ENCODE measurements at places on chromosomes 12 and 14.

- DNase-seq: no peak
Measured at GRCh38 chr12:118534003-118534402, 157.6 kb downstream of the SUDS3 start.

- peak; percentile 79 for DNase-seq
Measured at GRCh38 chr12:13258197-13258596, 61.7 kb downstream of the EMP1 start.

- DNase-seq: no peak
Measured at GRCh38 chr12:127282786-127283565, 984.0 kb upstream of the TMEM132C start.

- no peak for DNase-seq
Measured at GRCh38 chr14:34134484-34134883, 183.6 kb upstream of the EGLN3 start.

- DNase-seq: no peak
Measured at GRCh38 chr14:100846309-100846859, 20.5 kb downstream of the MEG3 start.

GRCh38 chr12:34390846-34391700 is 368.8 kb downstream of the ALG10 start:
- peak; percentile 10 for DNase-seq

- DNase-seq: no peak
Measured at GRCh38 chr14:53536446-53536845, 383.3 kb upstream of the DDHD1 start.

GRCh38 chr14:81301813-81302212 is 81.1 kb upstream of the GTF2A1 start:
- DNase-seq: no peak

- no peak for DNase-seq
Measured at GRCh38 chr14:64185184-64185583, 109.0 kb downstream of the ESR2 start.

DNA sequence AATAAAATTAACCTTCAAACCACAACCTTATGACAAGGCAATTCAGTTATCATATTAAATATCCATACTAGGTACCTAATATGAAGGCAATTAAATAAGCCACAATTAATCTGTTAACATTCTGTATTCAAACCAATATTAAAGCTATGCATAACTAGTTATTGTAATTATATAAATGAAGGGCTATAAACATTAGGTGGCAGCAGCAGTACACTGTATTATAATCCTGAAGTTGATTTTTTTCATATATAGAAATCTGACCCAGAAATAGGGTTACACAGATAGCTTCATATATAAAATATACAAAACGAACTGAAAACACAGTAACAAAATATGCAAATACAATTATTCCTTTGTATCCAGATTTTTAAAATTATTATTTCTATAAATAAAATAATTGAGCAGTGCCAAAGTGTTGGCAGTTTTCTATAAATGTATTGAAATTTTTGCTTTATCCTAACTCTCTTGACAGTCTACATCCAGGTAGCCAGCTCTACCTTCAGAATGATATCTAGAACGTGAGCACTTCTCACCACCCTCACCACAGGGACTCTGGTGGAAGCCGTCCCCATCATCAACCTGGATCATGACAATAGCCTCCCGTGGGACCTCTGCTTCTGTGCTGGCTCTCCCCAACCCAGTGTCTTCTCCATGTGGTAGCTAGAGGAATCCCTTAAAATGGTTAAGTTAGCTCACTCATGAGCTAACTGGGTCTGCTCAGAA is 136.2 kb downstream of the MED13L start:
- no peak for DNase-seq

- DNase-seq: no peak
Measured at GRCh38 chr12:67070604-67071003, 198.6 kb upstream of the CAND1 start.

GRCh38 chr14:28820677-28821076 is 54.1 kb downstream of the FOXG1 start:
- no peak for DNase-seq

DNA sequence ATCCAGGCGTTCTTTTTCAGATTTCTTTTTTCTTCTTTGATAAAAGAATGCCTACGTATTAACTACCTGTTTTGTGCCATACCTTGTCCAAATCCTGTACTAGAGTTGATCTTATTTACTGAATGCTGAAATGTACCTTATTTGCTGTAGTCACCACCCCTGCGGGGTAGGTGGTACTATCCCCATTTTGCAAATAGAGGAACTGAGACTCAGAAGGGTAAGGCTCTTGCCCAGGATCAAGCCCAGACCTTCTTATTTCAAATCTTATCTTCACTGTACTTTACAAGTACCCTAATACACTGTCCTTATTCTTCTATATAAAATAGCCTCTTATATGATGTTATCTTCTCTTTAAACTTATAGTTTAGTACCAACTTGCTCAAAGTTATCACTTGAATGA is 206.5 kb downstream of the SLC41A2 start:
- DNase-seq: no peak

All from left hindlimb (tissue), 1 donor.